ENCODE measurements at places on chromosomes 1 and 21. TPM values are rescaled to one million over a fixed set of nuclear protein-coding genes. Genes with fewer than 3 reads are reported as not detected.

- H3K27ac ChIP-seq: no peak overlapping the region
- no peak overlapping the region for H3K4me3 ChIP-seq
- H3K27me3 ChIP-seq: peaks cover 32% of the 10 kb centered on the region
- DNase-seq: no peak
- H3K36me3 ChIP-seq: no peaks in the 10 kb centered on the region
These were observed 128.2 kb downstream of the DMRTB1 start for GRCh38 chr1:53587252-53587988.

DNA sequence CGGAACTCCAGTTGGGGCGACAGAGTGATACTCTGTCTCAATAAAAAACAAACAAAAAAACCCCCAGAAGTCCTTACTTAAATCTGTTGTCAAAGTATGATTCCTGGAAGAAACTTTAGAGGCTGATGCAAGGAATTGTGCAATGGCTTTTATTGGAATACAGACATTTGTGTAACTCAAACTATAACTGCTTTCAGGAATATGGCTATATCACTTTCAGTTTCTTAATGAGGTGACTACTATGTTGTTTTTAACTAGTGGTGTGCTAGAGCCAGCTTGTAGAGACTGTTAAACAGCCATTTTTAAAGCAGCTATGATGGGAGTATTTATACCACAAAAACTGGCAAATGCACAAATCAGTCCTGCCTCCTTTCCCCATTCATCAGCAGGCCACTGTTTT, 22.7 kb upstream of the DNAJC28 start:
- no peak overlapping the region for H3K4me3 ChIP-seq
- no peaks in the 10 kb centered on the region for H3K27me3 ChIP-seq
- H3K27ac ChIP-seq: no peak overlapping the region
- H3K36me3 ChIP-seq: peaks cover 93% of the 10 kb centered on the region

GRCh38 chr1:78553859-78554258, 63.1 kb downstream of the PTGFR start:
- no peaks in the 10 kb centered on the region for H3K36me3 ChIP-seq
- H3K4me3 ChIP-seq: no peak overlapping the region
- H3K27me3 ChIP-seq: no peaks in the 10 kb centered on the region

- no peak overlapping the region for H3K27ac ChIP-seq
- DNase-seq: no peak
- no peak overlapping the region for H3K4me3 ChIP-seq
- no peaks in the 10 kb centered on the region for H3K4me1 ChIP-seq
- H3K27me3 ChIP-seq: peaks cover 3% of the 10 kb centered on the region
These were observed 164.7 kb downstream of the SETD4 start for GRCh38 chr21:35895598-35895997.

DNA sequence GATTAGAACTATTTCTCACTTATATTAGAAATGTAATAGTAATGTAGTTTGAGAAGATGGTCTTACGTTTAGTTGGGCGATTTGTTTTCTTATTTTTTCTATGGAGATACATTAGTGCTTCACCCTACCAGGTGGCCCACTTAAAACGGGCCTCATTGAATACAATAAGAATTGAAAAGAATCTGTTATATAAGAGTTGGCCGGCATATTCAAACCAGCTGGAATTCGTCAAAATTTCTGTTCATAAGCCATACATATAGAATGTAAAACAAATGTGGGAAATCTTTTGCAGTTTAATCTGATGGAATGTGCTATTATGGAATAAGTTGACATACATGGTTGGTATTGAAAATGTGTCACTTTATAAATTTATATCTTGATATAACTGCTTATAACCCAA, 96.4 kb upstream of the C1orf105 start:
- no peaks in the 10 kb centered on the region for H3K36me3 ChIP-seq
- H3K27me3 ChIP-seq: no peaks in the 10 kb centered on the region

DNA sequence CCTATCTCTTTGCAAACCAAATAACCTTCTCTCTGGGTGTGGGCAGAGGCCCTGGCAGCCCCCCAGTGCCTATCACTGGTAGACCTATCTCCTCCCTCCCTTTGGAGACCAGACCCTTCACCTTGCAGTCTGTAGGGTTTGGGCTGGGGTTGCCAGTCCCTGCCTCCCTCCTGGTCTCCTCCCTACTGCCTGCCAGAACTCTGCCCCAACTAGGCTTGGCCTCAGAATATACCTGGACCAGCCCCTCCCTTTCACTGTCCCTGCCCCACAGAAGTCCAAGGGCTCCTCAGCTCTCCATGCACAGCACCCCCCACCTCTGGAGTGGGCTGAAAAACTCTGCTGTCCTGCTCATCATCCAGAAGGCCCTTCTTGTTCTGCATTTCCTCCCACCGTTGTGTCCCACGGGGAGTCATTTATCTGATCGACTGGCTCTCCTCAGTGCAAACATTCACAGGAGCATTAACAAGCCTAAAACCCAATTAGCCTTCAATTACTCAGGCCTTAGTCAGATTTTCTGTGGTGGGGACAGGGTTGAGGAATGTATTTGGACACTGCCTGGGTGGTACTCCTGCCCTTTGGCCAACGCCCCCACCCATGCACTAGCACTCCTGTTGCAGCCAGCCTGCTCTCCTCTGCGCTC, 27.7 kb upstream of the DMBX1 start:
- H3K4me1 ChIP-seq: peaks cover 21% of the 10 kb centered on the region
- no peak overlapping the region for H3K4me3 ChIP-seq
- H3K27me3 ChIP-seq: peaks cover 38% of the 10 kb centered on the region
- no peak overlapping the region for H3K27ac ChIP-seq

DNA sequence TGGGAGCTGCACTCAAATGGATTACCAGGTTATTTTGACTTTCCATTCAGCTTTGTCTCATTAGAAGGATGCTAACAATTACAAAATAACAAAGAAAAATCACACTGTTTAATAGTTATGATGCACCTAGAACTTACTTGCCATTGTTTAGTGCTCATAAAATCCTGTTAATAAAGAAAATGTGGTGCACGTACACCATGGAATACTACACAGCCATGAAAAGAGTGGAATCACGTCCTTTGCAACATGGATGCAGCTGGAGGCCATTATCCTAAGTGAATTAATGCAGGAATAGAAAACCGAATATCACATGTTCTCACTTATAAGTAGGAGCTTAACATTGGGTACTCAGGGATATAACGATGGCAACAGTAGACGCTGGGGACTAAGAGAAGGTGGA, 19.8 kb downstream of the MAP3K21 start:
- H3K36me3 ChIP-seq: no peaks in the 10 kb centered on the region
- H3K4me1 ChIP-seq: no peaks in the 10 kb centered on the region
- H3K27me3 ChIP-seq: no peaks in the 10 kb centered on the region
- no peak for DNase-seq

GRCh38 chr21:38807986-38808385, 2.3 kb downstream of the ETS2 start:
- H3K4me3 ChIP-seq: no peak overlapping the region
- H3K36me3 ChIP-seq: peaks cover 6% of the 10 kb centered on the region
- H3K4me1 ChIP-seq: 0 out of 2 replicates have a peak, but pooled peaks cover 3% of the 10 kb centered on the region
- H3K27ac ChIP-seq: no peak overlapping the region

DNA sequence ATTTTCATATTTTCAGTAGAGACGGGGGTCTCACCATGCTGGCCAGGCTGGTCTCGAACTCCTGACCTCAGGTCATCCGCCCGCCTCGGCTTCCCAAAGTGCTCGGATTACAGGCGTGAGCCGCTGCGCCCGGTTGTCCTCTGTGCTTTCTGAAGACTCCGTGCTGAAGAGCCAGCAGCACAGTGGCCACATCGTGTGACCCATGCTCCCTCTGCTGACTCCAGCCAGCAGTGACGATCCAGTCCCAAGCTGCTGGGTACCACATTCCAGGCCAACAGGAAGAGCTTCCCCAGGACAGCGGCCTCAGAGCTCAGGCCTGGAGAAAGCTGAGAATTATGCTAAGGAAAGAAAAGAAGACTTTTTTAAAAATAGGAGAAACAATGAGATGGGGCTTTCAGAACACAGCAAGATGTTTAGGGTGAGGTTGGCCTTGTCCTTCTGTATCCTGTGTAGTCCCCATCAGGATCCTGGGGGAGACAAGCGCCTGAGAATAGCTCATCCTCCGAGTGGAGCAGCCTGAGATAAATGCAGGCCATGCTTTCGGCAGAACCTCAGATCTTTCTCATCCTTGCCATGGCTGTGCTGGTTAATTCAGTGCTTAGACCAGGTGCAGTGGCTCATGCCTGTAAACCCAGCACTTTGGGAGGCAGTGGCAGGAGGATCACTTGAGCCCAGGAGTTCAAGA, 207.1 kb downstream of the SLC35F3 start:
- H3K4me1 ChIP-seq: no peaks in the 10 kb centered on the region
- no peak overlapping the region for H3K27ac ChIP-seq
- no peak overlapping the region for H3K4me3 ChIP-seq
- DNase-seq: peak; percentile 33

GRCh38 chr1:231557898-231558707, 29.6 kb downstream of the TSNAX start:
- H3K4me3 ChIP-seq: no peak overlapping the region
- peaks cover 9% of the 10 kb centered on the region for H3K4me1 ChIP-seq
- no peak for DNase-seq

The PRAMEF27 gene
- not detected for total RNA-seq

The PTPRC gene
- not detected for total RNA-seq

The BACH1 gene
- total RNA-seq: 91.1 TPM

Measured in SJCRH30 (cell line).